B cell (primary cell): ENCODE measurements at places on chromosomes 3 and 15. TPM values are rescaled to one million over a fixed set of nuclear protein-coding genes. Genes with fewer than 3 reads are reported as not detected.

- H3K36me3 ChIP-seq, result no peaks in the 10 kb centered on the region
- H3K27me3 ChIP-seq, result peaks cover 11% of the 10 kb centered on the region
- no peak overlapping the region for H3K4me3 ChIP-seq
These were observed 273.3 kb downstream of the RPLP1 start for GRCh38 chr15:69725957-69726356.

GRCh38 chr15:73948982-73949381, 22.7 kb downstream of the LOXL1 start:
- H3K36me3 ChIP-seq, result no peaks in the 10 kb centered on the region
- DNase-seq, result no peak
- peaks cover 8% of the 10 kb centered on the region for H3K27me3 ChIP-seq
- no peak overlapping the region for H3K27ac ChIP-seq
- H3K4me1 ChIP-seq, result peaks cover 14% of the 10 kb centered on the region
- H3K4me3 ChIP-seq, result no peak overlapping the region

GRCh38 chr3:189340680-189341460, 169.1 kb downstream of the TPRG1 start:
- no peaks in the 10 kb centered on the region for H3K4me1 ChIP-seq
- H3K27me3 ChIP-seq, result no peaks in the 10 kb centered on the region
- H3K36me3 ChIP-seq, result no peaks in the 10 kb centered on the region
- no peak overlapping the region for H3K27ac ChIP-seq
- H3K4me3 ChIP-seq, result no peak overlapping the region

GRCh38 chr3:191068946-191069813, 129.9 kb upstream of the OSTN start:
- H3K4me1 ChIP-seq, result no peaks in the 10 kb centered on the region
- DNase-seq, result no peak
- no peaks in the 10 kb centered on the region for H3K36me3 ChIP-seq
- H3K27me3 ChIP-seq, result no peaks in the 10 kb centered on the region
- H3K4me3 ChIP-seq, result no peak overlapping the region

The RPN1 gene
- total RNA-seq, result 80.6 and 83.2 TPM in 2 replicates

The GOLGA8A gene
- total RNA-seq, result 248 and 252 TPM in 2 replicates

The WWTR1 gene
- total RNA-seq, result 0.92 and 2.3 TPM in 2 replicates

The PIERCE2 gene
- total RNA-seq, result 1.2 and 1.8 TPM in 2 replicates
